ENCODE measurements at places on chromosomes 5 and 9.

DNA sequence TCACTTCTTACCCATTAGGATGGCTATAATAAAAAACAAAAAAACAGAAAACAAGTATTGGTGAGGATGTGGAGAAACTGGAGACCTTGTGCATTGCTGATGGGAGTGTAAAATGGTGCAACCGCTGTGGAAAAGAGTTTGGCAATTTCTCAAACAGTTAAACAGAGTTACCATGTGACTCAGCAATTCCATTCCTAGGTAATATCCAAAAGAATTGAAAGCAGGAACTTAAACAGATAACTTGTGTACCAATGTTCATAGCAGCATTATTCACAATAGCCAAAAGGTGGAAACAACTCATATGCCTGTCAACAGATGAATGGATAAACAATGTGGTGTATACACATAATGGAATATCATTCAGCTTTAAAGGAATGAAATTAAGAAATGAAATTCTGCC is 28.9 kb downstream of the DCP2 start:
- no peak for DNase-seq

- DNase-seq = no peak
These were observed 162.1 kb upstream of the TSLP start for GRCh38 chr5:110909415-110909814.

DNA sequence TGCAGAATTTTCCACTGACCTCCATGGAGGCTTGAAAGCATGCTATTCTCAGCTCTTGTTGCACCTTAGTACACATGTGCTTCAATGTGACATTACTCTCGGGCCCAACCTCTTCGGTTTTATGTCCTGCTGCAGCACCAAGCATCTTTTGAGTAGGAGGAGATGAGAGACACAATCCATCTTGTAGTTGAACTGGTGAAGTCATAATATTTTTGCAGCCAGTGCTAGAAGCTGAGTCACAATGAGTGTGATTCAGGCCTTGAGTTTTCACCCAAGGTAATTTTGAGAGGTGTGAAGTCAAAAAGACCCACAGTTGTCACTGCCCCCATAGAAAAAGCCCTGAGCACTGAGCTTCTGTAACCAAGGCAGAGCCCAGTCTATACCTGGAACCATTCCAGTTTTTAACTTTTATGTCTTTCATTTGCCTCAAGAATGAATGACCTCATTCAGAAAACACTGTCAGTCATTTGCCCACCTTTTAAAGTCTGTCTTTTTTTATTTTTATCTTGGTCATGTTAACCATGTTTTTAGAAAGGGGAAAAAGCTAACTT is 117.7 kb downstream of the ZNF462 start:
- no peak for DNase-seq

GRCh38 chr5:82439750-82440445 is 161.7 kb upstream of the RPS23 start:
- DNase-seq = no peak

DNA sequence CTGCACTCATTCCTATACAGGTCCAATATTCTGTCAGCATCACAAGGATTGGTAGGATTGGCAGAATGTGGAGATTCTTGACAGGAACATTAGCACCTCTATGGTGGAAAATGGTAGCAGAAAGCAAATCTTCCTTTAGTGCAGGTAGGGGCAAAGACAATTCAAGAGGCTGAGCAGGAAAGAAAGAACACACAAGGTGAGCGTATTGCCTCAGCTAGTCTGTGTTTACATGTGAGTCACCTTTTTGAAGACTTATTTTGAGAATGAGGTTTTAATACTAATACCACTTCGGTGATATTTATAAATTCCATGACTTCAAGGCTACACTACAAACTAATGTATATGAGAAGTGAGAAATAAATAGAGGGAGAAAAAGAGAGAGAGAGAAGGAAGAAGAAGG is 717.0 kb downstream of the BRINP1 start:
- DNase-seq = no peak

DNA sequence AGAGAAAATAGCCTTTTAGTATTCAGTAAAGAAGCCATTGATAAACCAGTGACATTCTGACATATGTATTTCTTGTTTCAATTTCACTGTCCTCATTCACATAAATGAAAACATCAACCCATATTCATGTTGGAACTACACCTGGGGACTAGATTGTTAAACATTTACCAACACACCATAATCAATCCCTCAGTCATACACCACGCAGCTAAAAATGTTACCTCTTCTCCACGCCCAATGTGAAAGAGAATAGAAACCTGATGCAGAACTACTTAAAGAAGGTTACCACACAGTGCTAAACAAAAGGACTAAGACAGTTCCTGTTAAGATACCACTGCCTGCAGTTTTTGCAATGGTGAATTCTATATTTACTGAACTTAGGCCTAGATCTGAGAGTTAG is 518.9 kb downstream of the PRELID2 start:
- DNase-seq = no peak

- DNase-seq = no peak
These were observed 179.3 kb downstream of the ENC1 start for GRCh38 chr5:74461251-74461650.

- no peak for DNase-seq
These were observed 13.0 kb downstream of the RGS3 start for GRCh38 chr9:113476511-113476916.

DNA sequence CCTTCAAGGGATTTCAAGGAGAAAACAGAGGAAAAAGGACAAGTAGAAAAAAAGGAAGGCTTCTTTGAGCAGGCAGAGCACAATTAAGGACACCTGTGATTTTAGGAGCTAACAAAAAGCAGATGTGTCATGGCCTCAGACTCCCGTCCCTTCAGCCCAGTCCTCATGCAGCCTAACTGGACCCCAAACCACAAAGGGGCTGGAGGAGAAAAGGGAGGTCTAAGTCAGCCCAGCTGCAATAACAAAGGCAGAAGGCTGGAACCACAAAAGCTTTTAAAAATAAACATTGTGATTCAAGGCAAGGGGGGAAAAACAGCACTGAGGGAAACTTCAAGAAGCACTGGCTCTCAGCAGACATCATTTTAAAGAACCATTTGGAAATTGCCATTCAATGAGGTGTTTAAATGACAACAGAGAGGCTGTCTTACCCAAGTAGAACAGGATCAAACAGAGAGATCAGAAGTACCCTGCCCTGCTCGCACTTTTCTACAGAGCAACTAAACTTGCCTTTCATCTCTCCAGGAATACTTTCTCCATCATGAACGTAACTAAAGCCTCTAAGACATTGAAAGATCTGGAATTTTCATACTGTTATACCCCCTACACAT is 89.3 kb downstream of the SEMA5A start:
- DNase-seq = no peak

DNA sequence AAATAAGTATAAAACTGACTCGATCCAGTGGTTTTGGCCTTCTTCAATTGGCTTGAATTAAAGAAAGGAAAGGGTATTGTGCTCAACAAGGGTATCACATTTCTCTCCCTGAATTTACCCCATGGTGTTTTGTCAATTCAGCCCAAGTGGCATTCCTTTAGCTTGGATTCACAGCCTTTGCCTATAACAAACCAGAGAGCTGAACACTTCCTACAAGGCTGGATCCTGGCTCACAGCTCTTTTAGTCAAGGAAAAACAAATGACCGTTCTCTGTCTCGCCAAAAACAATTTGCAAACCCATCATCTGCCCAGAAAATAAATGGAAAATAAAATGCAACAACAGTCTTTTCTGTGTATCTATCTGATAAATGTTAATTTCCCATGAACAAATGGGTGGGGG is 5.7 kb downstream of the ZNF366 start:
- no peak for DNase-seq

DNA sequence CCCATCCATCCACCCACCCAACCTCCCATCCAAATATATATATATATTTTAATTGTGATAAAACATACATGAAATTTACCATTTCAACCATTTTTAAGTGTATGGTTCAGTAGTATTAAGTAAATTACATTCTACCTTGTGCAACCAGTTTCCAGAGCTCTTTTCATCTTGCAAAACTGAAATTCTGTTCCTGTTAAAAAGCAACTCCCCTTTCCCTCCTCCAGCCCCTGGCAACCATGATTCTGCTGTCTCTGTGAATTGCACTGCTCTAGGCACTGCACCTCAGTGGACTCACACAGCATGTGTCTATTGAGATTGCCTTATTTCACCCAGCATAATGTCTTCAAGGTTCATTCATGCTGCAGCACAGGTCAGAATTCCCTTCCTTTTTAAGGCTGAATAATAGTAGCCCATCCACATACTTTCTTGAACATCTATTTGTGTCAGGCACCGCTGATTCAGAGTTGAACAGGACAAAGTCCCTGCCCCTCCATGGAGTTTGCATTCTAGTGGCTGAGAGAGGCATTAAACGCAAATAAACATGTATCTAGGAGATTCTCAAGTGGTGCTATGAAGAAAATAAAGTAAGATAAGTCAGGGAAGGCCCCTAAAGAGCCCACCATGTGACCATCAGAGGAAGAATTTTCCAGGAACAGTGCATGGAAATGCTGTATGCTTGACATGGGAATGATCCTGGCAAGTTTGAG is 24.0 kb downstream of the CSF1R start:
- no peak for DNase-seq

DNA sequence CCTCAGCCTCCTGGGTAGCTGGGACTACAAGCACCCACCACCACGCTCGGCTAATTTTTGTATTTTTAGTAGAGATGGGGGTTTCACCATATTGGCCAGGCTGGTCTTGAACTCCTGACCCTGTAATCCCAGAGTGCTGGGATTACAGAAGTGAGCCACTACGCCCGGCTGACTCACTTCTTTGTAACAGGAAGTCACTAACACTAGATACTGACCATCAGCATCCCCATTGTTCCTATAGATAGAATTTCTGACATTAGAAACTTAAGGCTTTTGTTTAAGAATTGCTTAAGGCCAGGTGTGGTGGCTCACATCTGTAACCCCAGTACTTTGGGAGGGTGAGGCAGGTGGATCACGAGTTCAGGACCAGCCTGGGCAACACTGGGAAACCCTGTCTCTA is 42.2 kb downstream of the LEAP2 start:
- no peak for DNase-seq

DNA sequence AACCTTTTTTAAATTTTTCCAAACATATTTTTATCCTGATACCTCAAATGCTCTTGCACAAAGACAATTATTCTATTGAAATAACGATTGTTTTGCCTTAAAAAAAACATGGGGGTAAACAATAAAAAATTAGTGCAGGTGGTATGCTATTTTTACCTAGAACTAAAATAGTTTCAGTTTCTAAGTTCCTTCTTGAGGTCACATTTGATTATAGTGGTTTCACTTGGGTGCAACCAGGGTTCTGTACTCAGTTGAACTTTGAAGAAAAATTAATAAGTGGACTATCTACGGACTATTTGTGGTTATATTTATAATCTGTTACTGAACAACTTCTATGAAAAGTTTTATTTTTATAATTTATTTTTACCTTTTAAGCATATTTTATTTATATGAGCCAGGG is 387.1 kb upstream of the IZUMO3 start:
- DNase-seq = no peak

Measured in NCI-H524 treated with DMSO at 0.1 percent for 48 hours (cell line).